Right cardiac atrium (tissue), 5 donors: ENCODE measurements at places on chromosomes 2 and 18.

DNA sequence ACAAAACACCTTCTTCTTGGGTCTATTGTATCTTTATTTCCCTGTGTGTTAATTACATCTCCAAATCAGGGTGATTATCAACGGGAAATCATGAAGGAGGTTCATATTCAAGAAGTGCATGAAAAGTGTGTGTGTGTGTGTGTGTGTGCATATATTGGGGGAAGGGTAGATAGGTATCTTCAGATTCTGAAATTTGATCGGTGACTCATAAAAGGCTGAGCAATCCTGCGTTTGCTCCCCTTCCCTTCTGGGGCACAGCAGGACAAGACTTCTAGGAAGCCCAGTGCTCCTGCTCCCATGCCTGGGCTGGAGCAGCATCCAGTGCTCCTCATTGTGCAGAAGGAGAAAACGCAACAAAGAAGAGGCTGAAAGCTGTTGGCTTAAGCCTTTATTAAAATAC is 25.8 kb downstream of the MC5R start:
- no peak for DNase-seq

DNA sequence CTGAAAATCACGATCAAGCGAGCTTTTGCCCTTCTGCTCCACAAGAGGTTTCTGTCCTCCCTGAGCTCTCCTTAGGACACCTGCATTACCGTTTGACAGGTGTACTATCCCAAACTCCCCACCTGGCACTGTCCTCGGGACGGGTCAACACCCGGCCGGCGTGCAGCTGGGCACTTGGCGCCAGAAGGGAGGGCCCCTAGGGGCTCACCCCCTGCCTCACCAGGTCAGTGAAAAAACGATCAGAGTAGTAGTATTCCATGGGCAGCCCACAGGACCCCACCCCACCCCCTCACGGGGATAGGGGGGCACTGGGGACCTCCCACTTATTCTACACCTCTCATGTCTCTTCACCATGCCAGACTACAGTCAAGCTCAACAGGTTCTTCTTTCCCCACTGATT is 117.6 kb upstream of the ANKRD30BL start:
- no peak for DNase-seq

DNA sequence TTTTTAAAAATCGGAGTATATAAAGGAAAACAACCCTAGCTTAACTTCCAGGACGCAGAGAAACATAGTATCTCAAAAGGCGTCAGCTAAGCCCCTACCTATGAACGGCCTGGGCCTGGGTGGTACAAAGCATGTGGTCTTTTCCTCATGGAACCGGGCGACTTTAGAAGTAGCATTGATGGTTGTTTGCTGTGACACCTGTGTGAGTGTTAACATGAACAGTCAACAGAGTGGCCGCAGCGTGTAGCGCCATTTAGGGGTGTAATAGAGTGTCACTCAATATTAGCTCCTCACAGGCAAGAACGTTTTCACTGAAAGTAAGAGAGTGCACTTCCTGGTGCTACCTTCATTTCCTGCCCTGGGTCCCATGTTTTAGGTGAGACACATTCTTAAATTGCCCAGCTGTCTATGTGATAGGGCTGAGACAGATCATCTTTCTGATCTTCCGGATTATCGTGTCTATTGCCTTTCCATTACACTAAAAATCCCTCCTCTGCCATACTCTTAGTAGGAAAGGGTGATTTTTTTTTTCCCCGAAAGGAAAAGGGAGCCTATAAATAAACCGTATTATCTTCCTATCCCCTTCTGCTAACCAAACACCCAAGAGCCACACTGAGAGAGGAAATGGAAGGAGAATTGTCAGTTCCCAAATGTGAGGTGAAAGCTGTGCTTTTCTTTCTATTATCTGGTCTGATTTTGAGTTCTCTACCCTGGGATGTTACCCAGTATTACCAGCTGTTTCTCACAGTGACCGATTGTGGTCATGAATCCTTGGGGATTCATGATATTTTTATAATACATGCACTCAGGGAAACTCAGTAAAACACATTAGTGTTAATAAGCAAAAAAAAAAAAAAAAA is 1.3 kb downstream of the GORASP2 start:
- DNase-seq: no peak

DNA sequence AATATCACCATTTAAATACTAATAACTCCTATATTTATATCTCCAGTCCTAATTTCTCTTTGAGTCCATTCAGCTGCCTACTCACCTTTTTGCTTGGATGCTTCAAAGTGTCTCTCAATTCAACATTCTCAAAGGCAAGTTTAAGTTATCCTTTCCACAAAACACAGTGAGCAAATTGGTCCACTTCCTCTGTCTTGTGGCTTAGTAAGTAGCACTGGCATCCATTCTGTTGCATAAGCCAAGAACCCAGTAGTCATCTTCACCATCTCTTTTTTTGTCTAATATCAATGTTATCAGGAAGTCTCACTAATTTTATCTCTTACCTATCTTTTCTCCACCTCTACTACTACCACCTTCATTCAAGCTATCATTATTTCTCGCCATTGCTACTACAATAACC is 27.4 kb upstream of the IL1RL1 start:
- no peak for DNase-seq

- DNase-seq: no peak
Measured at GRCh38 chr2:100776445-100776844, 43.5 kb upstream of the NPAS2 start.

DNA sequence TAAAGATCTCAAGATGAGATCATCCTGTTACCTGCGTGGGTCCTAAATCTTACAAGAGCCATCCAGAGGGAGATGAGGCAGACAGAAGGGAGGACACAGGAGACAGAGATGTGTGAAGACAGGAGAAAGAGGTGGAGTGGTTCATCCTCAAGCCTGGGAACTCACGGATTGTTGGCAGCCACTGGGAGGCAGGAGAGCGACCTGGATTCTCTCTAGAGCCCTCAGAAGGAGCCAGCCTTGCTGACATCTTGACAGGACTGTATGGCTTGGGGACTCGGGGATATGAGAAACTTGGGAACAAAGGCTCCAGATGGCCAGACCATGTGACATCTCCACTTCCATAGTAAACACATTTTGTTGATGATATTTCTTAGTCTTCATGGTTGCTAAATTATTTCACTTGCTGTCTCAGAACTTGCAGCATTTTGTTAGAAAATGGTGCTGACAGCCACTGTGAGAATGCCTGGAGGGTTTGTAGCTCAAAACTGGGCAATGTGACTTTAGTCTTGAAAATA is 57.8 kb upstream of the MC2R start:
- DNase-seq: no peak

- DNase-seq: no peak
Measured at GRCh38 chr18:9947248-9947647, 33.4 kb downstream of the VAPA start.

- DNase-seq: no peak
Measured at GRCh38 chr2:191747170-191747530, 69.2 kb downstream of the NABP1 start.

- DNase-seq: no peak
Measured at GRCh38 chr18:35252466-35252865, 11.6 kb downstream of the ZNF397 start.

- DNase-seq: peak; percentile 57
Measured at GRCh38 chr2:219508971-219509779, 5.1 kb upstream of the ASIC4 start.

DNA sequence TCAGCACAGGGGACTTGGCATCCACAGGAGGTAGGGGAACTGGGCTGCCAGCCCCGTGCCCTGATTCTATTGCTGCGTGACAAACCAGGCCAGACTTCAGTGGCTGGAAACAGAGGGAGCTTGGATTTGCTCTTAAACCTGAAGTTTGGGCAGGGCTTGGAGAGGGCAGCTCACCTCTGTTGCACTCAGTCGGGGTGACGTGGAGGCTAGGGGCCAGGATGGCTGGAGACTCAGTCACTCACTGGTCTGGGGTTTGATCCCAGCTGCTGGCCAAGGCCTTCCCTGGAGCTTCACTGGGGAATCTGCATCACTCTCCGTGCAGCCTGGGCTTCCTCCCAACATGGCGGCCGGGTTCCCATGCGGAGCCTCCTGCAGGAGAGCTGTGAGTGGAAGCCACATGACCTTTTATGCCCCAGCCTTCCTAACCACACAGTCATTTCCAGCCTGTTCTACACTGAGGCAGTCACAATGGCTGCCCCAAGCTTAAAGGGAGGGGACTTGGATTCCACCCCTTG is 175.2 kb upstream of the HDAC4 start:
- DNase-seq: no peak

DNA sequence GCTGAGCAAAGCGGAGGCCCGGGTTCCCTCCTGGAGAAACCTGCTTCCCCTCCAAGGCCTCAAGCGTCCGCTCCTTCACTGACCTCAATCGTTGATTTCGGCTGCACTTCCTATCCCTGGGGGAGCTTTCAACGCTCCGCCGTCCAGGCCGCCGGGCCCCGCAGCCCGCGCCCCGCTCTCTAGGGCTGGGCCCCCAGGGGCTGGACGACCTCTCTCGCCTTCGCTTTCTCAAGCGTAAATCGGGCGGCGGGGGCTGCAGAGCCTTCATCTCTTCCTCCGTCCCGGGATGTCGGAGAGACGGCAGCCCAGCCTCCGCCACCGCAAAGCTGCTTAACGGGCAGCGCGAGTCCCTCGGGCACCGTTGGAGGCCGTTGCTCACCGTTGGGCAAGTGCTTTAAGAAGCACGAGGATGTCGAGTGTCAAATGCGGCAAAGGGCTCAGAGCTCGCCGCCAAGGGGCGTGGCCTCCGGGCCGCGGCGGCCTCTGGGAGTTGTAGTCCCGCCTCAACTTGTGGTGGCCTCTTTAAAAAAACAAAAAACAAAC is 8.5 kb downstream of the HES6 start:
- peak; percentile 93 for DNase-seq

- no peak for DNase-seq
Measured at GRCh38 chr18:25253779-25254178, 98.2 kb downstream of the ZNF521 start.

DNA sequence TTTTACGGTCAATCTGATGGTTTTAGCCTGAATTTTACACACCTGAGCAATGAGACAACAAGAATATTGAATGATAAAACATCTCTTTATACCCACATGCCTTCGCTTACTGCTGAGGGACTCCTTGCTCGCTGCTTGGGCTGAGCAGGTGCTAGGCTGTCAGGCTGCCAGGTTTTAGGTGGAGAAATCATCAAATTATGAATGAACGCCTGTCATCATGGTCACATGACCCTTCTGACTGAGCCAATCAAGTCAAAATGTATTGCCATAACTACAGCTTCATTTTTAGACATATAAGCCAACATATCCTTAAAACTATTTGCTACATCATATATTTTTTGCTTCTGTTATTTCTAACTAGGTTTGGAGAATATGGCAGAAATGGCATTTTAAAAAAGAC is 274.0 kb downstream of the LNPK start:
- DNase-seq: no peak

- DNase-seq: peak; percentile 10
Measured at GRCh38 chr2:57523304-57523703, 523.3 kb upstream of the VRK2 start.

DNA sequence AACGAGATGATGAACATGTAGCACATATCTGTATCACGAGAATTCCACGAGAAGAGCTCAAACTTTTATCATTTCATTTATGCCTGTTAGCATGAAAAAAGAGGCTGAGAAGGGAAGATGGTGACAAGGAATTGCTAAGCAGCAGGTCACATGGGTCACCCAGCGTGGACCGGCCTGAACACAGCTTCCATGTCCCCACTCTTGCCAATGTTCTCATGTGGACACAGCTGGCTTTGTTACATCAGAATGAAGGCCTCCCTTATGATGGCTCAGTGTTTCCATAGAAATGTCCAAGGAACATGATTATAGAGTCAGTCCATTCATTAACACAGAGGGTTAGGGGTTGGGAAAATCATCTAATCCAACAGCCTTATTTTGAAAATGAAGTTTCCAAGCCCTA is 215.4 kb downstream of the CMPK2 start:
- DNase-seq: no peak

- DNase-seq: no peak
Measured at GRCh38 chr2:29446847-29447246, 331.6 kb downstream of the CLIP4 start.

GRCh38 chr2:134762508-134762907 is 43.7 kb upstream of the TMEM163 start:
- no peak for DNase-seq

GRCh38 chr2:223954401-223954800 is 2.9 kb upstream of the MRPL44 start:
- DNase-seq: no peak

GRCh38 chr2:218089259-218089658 is 20.2 kb downstream of the RUFY4 start:
- DNase-seq: no peak

DNA sequence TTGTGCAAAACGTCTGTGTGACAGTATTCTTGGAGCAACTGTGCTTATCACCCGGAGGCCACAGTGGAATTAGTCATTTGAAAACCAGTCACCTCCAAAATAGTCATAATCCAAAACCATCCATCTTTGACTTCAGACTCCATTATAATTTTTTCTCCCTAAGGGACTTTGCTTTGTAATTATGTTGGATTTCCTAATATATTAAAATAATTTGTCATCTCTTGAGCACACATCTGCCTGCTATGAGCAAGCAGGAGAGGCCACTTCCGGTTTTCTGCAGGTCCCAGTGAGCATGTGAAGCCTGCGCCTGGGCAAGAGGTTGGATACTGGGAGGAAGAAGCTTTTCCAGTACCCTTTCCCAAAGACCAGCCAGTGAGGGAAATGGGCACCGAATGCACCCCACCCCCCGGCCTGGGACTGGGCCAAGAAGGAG is 57.7 kb downstream of the ODC1 start:
- no peak for DNase-seq

- no peak for DNase-seq
Measured at GRCh38 chr2:43031471-43032212, 194.8 kb downstream of the ZFP36L2 start.

DNA sequence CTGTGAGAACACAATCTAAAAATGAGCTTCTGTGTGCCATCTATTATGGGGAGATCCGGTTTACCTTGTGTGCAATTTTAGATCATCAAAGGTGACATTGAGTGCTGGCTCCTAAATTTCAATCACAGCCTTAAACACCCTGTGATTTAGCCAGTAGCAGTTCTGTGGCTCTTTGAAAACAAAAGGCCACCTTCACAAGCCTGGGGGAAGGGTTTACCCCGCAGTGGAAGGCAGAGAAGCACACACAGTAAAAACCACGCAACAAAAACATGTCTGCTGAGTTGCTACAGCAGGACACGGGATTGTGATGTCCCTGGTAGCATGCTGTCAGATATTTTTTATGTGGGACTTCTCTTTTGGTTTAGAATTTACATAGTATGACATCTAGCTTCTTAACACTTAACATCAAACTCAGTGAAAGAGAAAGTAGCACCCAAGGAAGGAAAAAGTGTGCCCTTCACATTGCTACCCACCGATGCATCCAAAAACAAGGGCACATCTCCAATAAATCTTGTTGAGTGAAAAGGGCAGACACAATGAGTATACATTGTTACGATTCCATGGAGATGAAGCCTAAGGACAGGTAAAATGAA is 56.1 kb upstream of the RNF152 start:
- DNase-seq: no peak

GRCh38 chr2:191401287-191401686 is 156.1 kb downstream of the MYO1B start:
- DNase-seq: no peak

- no peak for DNase-seq
Measured at GRCh38 chr2:12313445-12314126, 403.1 kb upstream of the TRIB2 start.

- DNase-seq: no peak
Measured at GRCh38 chr2:230134496-230135129, 65.9 kb upstream of the SLC16A14 start.
